Right cardiac atrium (tissue), 5 donors: ENCODE measurements at places on chromosomes 16 and 17.

- no peak for DNase-seq
These were observed 1410.9 kb upstream of the CDH8 start for GRCh38 chr16:63447121-63447520.

- no peak for DNase-seq
These were observed 431.8 kb downstream of the PMP22 start for GRCh38 chr17:14833201-14833785.

GRCh38 chr16:12315330-12316136 is 339.0 kb downstream of the SNX29 start:
- no peak for DNase-seq

DNA sequence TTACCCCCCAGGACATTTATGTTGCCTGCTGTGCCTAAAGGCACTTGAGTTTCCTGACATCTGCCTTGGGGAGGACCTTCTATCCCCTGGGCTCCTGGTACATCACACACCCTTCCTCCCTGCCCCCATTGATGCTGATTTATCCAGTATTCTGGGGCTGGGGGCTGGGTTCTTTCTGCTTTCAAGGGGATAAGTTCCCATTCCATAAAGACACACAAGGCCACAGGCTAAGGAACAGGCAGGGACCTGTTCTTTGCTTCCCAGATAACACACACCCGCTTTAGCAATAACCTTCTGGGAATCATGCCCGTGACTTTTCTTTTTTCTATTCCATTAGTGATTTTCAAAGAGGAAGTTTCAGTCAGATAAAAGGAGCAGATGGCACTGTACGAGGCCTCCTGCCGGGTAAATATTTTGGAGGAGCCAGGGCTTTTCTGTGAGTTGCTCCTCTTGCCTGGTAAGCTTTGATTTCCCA is 30.6 kb downstream of the CHD9 start:
- DNase-seq: no peak

- DNase-seq: no peak
These were observed 4.6 kb downstream of the RBBP6 start for GRCh38 chr16:24543949-24544348.

DNA sequence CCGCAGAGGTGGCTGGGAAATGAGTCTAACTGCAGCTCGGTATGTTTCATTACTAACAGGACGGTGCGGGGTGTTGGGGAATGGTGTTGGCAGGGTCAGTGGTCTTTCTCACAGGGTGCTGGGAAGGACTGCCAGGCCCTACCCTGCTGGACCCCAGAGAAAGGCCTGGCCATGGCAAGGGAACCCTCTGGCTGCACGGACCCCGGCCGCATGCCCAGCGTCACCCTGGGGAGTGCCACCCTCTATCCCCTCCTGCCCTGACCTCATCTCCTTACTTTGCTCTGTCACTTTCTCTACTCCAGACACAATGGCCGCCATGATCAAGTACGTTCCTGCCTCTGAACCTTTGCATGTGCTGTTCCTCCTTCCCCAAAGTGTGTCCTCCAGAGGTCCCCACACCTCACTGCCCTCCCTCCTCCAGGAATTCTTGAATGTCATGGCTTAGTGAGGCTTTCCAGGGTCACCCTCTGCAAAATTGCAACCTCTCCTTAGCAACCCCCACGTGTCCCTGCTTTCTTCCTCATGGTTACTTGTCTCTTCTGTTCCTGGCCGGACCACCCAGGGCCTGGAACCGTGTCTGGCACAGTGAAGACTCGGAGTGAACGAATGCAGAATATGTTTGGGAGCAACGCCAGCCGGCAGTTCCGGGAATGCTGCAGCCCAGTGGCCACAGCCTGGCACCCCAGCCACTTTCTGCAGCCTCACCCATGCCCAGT is 15.2 kb downstream of the ADAD2 start:
- DNase-seq: no peak

DNA sequence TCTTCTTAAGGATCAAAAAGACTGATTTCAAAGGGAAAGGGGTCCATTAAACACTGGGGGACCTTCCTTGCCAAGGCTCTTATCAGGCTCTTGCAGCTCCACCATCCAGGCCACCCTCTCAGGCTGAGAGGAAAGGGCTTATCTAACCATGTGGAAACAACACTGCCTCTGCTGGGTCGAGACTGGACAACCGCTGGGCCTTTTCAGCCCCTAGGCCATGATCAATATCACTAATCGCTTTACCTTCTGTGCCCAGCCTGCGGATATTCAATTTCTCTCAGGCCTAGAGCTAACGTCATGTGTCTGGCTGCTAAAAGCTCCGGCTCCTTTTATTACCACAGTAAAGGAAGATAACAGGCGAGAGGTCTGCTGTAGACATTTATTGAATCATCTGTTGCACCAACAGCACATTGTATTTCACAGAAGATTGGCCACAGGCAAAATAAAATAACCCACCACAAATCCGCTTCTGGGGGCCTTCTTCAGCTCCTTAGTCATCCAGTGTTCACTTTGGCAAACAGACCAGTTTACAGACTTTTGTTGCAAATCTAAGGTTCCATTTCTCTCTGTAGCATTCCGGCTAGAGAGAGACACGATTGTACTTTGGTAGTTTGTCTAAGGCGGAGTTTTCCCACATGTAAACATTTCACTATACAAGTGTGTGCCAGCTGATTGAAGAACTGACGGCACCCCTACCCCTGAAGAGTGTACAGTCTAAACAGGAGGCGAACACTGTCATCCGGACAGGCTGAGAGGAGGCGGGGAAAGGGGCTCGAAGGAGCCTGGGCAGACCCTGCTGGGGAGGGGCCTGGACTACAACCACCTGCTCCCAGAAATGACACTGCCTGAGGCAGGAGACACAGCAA is 13.9 kb downstream of the CYB561 start:
- no peak for DNase-seq

- no peak for DNase-seq
These were observed 15.5 kb downstream of the CENPX start for GRCh38 chr17:82007228-82007494.
